T-helper 2 cell (primary cell): ENCODE measurements at places on chromosomes 5 and 9.

DNA sequence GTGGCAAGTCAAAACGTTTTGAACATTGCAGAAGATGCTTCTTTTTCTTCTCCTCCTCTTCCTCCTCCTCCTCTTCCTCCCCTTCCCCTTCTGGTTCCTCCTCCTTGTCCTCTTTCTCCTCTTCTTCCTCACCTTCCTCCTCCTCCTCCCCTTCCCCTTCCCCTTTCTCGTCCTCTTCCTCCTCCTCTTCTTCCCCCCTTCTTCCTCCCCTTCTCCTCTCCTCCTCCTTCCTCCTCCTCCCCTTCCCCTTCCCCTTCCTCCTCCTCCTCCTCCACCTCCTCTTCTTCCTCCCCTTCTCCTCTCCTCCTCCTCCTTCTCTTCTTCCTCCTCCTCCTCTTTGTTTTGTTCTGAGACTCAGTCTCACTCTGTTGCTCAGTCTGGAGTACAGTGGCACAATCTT, 167.0 kb upstream of the SV2C start:
- DNase-seq: no peak

DNA sequence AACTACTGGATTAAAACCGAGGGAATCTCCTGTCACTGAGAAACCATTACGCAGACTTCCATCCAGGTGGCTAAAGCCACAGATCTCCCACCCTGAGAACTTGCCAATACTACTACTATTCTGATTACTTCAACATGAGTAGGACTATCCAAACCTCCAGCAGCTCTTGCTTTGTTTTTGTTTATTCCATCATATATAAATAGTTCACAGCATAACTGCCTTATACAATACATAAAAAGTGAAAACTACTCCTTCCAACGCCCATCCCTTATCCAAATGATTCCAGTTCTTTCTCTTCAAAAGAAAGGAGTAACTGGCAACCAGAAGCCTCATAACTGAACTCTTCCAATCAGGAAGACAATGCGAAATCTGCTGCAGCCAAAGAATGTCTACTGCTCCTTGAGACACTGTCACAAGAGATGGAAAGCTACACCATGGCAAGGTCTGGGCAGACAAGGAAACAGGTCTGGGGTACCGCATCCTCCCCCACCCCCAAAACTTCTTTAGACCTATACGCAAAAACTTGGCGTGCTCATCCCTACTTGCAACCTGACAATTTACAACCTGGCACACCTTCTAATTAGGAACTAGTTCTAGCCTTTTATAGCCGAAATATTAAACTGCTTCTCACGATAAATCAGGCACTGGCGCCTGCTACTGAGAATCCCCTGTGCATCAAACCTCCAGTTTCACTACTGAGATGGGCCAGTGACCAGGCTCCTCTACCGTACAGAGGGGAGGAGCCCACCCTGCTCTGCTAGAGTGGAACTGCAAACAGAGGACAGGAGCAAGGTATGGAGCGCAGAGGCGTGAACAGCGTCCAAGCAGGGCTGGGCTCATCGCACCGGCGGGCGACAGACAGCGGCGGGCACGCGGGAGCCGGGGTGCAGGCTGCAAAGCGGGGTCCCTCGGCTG, 986 bp downstream of the PLPP1 start:
- DNase-seq: no peak

DNA sequence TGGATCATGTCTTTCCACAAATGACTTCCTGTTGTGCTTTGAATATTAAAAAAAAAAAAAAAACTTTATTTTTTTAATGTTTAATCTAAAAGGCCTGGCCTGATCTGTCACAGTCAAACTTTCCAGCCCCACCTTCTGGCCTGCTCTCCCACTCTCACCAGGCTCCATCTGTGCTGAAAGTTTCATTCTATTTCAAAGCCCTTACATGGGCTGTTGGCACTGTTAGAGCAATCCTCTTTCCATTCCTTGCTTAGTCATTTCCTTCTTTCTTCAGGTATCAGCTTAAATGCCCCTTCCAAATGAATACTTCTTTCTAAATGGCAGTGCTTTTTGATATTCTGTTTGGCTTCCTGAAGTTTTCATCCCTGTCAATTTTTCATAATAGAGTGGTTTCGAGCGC, 1104.8 kb upstream of the C9orf72 start:
- DNase-seq: no peak

DNA sequence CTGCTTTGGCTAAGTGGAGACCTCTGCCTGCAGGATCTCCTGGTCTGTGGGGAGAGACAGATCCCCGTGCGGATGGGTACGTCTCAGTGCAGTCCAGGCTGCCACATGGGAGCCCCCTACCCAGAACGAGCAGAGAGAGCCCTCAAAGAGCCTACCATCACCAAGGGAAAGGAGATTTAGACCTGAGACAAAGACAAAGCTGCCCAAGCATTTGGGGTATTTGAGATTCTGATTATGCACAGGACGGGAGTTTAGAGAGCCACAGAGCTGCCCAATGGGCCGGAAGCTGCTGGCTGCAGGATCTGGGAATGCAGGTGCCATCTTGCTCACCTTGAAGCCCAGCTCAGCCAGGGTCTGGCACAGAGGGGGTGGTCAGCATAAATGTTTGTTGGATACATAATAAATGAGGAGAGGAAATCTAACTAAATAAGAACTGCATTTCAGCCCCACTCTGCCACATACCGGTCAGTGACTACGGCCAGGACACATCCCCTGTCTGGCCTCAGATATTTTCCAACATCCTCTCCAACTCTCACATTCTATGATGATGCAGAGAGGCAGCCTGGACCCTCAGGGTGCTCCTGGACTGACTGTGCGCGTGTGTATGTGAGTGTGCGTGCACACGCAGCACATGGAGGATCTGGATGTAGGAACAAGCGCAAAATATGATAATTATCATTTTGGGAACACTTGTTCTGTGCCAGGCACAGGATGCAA, 157.8 kb downstream of the FGF18 start:
- DNase-seq: no peak

- DNase-seq: peak; percentile 92
Observed at GRCh38 chr5:59125011-59125961, 542.4 kb downstream of the RAB3C start.

- no peak for DNase-seq
Observed at GRCh38 chr5:115949096-115949495, 13.2 kb upstream of the LVRN start.

DNA sequence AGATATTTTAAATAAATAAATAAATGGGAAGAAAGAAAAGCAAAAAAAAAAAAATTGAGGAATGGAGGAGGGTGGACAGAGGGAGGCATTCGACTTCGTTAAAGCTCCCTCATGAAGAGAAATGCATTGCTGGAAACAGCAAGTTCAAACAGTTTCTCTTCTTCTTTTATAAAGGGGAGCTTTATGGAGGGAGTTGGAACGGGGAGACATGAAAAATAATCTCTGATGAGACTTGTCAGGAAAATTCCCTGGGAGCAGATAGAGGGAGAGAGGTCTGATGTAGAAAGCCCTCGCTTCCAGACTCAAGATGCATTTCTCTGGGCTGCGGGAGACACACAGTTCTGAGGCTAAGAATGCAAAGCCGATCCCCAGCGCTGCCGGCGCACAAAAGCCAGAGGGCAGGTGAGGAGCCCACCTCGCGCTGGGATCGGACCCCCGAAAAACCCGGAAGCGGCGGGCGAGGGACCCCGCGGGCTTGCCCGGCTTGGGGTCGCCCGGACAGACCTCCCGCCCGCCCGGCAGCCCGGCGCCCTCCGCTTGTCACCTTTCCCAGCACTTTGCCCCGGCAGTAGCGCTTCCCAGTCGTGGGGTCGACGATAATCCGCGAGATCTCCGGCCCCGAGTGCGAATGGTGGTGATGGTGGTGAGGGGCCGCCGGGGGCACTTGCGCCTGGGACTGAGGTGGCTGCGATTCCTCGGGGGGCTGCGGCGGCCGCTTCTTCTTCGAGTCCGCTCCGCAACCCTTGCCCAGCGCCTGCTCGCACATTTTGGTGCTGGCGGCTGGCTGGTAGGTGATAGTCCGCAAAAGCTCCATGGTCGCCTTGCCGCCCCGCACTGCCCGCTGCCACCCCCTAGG, 512 bp downstream of the PLK2 start:
- no peak for DNase-seq

DNA sequence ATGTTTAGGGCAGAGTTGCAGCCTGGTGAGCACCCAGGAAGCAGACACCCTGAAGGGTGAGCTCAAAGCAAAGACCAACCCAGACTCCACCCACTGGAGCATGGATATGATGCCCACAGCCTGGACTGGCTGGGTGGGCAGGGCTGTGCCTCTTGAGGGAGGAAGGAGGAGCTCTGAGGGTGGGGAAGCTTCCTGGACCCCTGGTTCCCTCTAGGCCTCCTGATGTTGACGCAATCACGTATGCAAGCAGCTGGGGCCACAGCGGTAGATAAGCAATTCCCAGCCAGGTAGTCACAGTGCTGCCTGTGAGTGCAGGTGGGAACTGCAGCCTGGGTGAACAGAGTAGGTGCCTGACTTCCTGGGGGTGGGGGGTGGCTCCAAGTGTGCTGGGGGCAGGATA, 271.5 kb downstream of the CDK5RAP2 start:
- no peak for DNase-seq

DNA sequence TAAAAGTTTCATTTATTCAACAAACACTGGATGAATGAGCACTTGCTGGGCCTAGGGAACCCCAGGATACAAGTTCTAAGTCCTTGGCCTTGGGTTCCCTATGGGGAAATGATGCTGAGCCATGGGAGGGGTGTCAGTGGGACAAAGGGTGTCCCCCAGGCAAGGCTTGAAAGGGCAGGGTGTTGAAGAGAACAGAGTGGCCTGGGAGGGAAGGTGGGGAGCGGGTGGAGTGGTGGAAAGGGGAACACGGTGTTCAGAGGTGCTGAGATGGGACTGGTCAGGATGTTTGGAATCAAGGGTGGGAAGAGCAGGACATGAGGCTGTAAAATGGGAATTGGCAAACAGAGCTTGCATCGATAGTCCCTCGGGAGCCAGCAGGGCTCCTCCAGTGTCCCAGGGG, 61.8 kb downstream of the PPARGC1B start:
- DNase-seq: no peak

DNA sequence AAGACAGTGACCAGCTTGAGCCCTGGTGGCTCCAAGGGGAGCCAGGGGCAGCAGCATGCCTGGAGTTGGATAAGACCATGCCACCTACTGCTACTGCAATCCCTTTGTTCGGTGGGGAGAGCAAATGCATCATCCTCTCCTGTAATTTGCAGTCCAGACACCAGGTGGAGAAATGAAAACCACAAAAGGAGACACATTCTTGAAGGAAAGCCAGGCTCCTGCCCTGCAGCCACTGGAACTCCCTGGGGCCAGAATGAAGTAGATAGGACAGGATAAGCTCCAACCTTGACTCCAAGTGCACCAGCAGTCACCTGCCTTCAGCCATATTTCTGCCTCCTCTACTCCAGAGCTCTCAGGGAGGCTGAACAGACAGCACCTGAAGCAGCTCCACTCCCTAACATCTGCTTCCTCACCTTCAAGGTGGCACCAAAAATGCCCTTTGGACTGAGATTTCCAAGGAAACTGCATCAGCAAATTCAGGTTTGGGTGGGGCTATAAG, 65.1 kb upstream of the IQGAP2 start:
- DNase-seq: peak; percentile 14
